ENCODE measurements at places on chromosomes 12 and 14. TPM values are rescaled to one million over a fixed set of nuclear protein-coding genes. Genes with fewer than 3 reads are reported as not detected.

The MYF6 gene
- not detected for total RNA-seq

The PLBD1 gene
- total RNA-seq: 4.6 TPM

The PTPRO gene
- not detected for total RNA-seq

The ACACB gene
- 6.0 TPM for total RNA-seq

The CNTN1 gene
- 64.6 TPM for total RNA-seq

The SOX5 gene
- total RNA-seq: not detected

The SP7 gene
- 0.02 TPM for total RNA-seq

The KRT85 gene
- total RNA-seq: not detected

The RAB3IP gene
- total RNA-seq: 14.4 TPM

The RNASE7 gene
- total RNA-seq: not detected

The TAS2R13 gene
- not detected for total RNA-seq

The TMEM132C gene
- total RNA-seq: not detected

The C12orf56 gene
- 0.14 TPM for total RNA-seq

The BCL2L14 gene
- not detected for total RNA-seq

The EGLN3 gene
- total RNA-seq: 3.9 TPM

The TPPP2 gene
- not detected for total RNA-seq

The DACT1 gene
- total RNA-seq: 0.81 TPM

The HOTAIR gene
- 0.24 TPM for total RNA-seq

The ADAM21 gene
- not detected for total RNA-seq

The DNAI7 gene
- 0.07 TPM for total RNA-seq

The STAT2 gene
- 12.1 TPM for total RNA-seq

The ZFC3H1 gene
- 12.9 TPM for total RNA-seq

The PWP1 gene
- 95.7 TPM for total RNA-seq

The GSG1 gene
- total RNA-seq: 0.21 TPM

The NID2 gene
- 16.7 TPM for total RNA-seq

The FOXA1 gene
- total RNA-seq: 11.5 TPM

The PIANP gene
- total RNA-seq: 0.87 TPM

The BCL7A gene
- total RNA-seq: 9.9 TPM

The GPR132 gene
- 0.51 TPM for total RNA-seq

The INSM2 gene
- 0.02 TPM for total RNA-seq

The KRT2 gene
- not detected for total RNA-seq

The SPTB gene
- 0.86 TPM for total RNA-seq

The KCNA1 gene
- not detected for total RNA-seq

The ACVRL1 gene
- total RNA-seq: 0.07 TPM

The CLEC4C gene
- total RNA-seq: not detected

The INHBC gene
- total RNA-seq: not detected

The EPYC gene
- total RNA-seq: not detected

All from A549 treated with CpdA at 1 μM for 4 hours (cell line).